Activated naive CD4-positive, alpha-beta T cell treated with anti-CD3 and anti-CD28 coated beads, Interleukin-2, amount 50 U/mL, for 72 hours (primary cell): ENCODE measurements at places on chromosomes 3 and 15.

DNA sequence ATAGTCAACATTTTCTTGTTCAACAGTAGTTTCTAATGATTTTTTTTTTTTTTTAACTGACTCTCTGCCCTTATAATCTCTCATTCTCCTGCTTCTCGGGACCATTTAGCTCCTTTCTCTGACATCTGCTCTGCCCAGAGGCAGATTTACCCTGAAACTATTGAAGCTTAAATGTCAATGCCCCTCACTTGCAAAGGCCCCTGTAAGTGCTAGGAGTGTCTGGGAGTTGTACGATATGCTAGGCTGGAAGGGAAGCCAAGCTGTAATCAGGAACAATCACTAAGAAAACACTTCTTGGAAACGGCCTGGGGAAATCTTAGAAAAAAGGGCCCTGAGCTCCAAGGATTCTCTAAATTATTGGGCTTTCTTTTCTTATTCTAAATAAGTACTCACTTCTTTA is 5.8 kb upstream of the PLOD2 start:
- DNase-seq = no peak

GRCh38 chr15:88828791-88829190 is 25.6 kb downstream of the ACAN start:
- no peak for DNase-seq

DNA sequence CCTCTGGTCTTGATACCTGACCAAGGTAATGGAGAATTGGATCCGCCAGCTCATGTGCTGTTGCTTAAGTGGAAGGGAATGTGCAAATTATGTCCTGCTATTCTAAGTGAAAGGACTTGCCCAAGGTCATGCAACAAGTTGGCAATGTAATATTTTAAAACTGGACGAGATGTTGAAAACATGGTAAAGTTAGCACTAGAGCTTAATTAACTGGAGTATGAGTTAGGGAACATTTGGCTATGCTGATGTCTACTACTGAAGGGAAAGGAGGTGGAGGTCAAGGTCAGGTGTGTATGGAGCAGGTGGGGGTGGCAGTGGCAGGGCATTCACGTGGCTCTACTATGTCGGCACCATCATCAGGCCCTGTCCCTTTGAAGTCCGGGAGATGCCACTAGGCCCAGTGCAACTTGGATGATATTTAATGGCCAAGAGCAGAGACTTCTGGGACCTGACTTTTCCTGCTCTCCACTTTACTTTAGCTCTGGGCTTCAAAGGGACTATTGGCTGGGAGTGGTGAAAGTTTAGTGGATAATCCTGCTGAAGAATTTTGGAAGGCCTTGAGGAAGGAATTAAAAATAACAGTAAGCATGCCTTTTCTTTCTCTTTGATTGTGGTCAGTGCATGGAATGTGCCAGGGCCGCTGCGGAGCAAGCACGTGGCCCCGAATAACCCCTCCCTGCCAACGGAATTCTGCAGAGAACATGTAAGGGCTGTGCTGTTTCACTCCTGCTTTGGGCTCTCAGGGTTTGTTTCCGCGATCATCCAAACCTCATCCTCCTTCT is 14.9 kb downstream of the SMAD3 start:
- DNase-seq = no peak

DNA sequence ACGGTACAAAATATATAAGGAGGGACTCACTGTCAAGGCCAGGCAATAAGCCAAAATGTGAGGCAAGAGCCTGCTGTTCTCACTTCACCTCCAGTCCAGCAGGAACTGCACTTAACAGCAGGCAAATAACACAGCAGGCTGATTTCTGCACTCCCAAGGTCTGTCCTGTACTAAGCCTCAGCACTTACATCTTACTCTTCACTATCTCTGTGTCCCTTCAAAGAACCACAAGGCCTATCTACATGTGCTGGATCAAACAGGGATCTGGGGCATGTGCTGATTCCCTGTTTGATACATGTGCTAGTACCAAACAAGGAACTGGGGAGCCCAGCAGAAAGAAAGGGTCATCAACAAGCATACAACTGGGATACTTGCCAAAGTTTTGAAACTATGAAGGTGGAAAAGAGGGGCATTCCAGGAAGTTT is 22.2 kb downstream of the UACA start:
- DNase-seq = no peak

GRCh38 chr15:39699516-39700374 is 82.9 kb downstream of the FSIP1 start:
- DNase-seq = no peak

GRCh38 chr15:39345176-39345575 is 235.7 kb upstream of the THBS1 start:
- DNase-seq = no peak

DNA sequence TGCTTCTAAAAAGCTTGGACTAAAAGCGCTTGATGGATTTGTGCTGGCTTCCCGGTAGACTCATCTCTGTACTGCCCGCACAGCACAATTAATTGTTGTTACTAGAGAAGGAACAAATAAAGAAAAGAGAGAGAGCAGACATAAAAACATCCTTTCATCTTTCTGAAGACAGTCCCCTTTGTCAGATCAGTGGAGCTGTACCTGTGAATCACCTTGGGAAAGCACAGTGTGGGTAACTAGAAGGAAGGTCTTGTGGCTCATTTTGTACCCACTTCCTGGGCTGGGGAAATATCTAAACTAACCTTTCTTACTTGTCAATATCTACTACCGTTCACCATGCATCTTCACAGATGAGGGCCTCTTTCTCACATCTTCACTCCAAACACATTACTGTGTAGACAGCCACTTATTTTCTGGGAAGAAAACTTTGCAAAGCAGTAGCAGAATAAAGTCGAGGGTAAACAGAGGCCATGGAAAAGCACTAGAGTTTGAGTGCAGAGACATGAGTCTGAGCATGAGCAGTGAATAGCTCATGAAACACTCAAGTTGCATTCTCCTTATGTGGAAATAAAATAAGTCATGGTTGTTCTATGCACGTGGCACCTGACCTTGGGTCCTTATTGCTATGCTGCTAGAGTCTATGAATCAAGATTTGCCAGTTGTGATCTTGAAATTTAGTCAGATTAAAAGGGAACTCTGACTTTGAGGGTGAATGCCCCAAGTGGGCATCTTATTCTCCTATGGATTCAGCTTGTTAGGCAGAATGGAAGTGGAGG is 169.3 kb downstream of the LPP start:
- DNase-seq = peak; percentile 59

- no peak for DNase-seq
Observed at GRCh38 chr15:25799906-25800700, 63.0 kb downstream of the ATP10A start.

GRCh38 chr3:42684632-42685362 is 540 bp upstream of the KLHL40 start:
- no peak for DNase-seq

GRCh38 chr15:44620081-44620480 is 43.4 kb downstream of the SPG11 start:
- no peak for DNase-seq

DNA sequence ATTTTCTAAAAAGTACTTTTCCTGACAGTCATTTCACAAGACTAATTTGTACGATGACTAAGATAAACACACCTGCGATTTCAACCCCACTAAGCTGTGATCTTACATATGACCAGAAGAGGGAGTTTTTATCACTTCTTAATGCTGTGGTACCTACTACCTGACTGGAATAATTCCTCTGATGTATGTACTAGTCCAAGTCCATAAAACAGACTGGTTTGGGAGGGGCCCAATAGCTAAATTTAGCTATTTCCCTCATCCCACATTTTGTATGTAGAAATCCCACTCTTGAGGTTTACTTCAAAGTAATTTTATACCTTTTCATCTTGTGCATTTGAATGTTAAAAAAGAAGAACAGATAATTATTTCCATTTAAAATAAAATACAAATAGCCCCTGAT is 49.7 kb upstream of the SCAANT1 start:
- DNase-seq = no peak

- DNase-seq = no peak
Observed at GRCh38 chr15:65399997-65400396, 22.2 kb upstream of the IGDCC3 start.

DNA sequence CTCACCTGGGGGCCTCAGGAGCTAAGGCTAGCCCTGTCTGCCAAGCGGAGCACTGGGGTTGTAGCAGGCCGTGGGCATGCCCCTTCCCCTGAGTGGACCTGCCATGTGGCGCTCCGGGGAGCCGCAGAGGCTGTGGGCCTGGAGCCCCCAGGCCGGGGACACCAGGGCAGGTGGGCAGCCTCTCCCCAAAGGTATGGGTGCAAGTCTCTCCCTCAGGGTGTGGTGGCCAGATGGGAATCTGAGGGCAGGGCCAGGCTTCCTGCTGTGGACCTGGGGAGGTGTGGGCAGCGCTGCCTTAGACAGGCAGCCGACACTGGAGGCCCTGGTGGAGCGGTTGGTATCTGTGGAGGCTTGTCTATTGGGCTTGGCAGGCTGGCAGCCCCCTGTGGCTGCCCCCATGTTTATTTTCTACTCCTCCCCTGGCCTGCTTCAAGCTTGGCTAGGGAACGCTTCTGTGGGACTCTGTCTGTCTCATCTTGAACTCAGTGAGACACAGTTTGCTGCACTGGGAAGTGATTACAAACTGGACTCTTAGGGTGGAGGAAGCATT is 5.9 kb downstream of the ACVR2B start:
- DNase-seq = no peak

DNA sequence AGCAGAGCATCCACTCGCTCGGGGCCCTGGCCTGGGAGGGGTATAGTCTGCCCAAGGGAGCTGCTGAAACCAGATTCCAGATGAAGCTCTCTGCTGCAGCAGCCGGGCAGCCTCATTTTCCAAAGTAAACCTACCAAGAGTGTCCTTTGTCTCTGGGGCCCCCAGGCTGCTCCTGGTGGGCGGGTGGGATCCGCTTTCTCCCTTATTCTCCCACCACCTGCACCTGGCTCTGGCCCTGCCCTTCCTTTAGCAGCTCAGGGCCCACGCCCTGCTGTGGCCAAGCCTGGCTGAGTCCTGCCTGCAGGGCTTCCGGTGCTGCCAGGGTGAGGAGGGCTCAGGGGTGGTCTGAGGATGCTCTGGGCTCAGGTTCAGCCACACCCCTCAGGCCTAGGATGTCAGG is 13.0 kb downstream of the SCN5A start:
- DNase-seq = no peak

DNA sequence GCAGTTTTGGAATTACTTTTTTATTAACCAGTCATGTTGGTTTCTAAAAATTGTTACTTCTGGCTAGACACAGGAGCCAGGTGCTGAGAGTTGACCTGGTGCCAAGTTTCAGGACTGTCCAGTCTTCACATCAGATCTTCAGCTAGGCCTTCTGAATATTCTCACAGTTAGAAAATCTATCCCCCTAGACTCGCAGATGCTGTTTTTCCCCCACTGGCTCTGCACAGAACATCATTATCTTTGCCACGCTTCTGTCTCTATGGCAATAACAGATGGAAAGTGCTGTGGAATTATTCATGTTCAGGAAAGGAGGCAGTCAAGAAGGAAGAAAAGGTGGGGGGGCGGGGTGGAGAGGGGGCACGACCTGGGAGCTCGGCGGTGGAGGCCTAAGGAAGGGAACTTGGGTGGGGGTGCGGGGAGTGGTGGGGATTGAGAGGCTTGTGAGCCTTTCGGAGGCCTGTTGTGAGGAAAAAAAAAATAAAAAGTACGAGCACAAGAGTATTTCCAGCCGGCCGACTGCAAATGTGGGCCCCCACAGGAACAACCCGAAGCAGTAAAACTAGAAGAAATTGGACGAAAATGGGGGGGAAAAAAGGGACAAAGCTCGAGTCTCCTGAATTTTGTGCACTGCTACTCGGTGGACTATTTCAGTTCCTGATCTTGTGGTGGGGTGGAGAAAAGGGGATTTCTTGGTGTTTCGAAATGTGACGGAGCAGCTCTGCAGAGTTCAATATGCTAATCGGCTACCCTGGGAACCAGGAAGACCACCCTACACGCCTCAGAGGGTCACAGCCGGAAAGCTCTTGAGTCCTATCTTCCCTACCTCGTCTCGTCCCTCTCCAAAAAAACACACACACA is 1.5 kb upstream of the SKIL start:
- DNase-seq = no peak

DNA sequence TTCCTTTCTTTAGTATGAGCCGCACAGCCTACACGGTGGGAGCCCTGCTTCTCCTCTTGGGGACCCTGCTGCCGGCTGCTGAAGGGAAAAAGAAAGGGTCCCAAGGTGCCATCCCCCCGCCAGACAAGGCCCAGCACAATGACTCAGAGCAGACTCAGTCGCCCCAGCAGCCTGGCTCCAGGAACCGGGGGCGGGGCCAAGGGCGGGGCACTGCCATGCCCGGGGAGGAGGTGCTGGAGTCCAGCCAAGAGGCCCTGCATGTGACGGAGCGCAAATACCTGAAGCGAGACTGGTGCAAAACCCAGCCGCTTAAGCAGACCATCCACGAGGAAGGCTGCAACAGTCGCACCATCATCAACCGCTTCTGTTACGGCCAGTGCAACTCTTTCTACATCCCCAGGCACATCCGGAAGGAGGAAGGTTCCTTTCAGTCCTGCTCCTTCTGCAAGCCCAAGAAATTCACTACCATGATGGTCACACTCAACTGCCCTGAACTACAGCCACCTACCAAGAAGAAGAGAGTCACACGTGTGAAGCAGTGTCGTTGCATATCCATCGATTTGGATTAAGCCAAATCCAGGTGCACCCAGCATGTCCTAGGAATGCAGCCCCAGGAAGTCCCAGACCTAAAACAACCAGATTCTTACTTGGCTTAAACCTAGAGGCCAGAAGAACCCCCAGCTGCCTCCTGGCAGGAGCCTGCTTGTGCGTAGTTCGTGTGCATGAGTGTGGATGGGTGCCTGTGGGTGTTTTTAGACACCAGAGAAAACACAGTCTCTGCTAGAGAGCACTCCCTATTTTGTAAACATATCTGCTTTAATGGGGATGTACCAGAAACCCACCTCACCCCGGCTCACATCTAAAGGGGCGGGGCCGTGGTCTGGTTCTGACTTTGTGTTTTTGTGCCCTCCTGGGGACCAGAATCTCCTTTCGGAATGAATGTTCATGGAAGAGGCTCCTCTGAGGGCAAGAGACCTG is 13.2 kb downstream of the GREM1 start:
- DNase-seq = no peak

- no peak for DNase-seq
Observed at GRCh38 chr3:190385731-190386688, 2.0 kb upstream of the CLDN16 start.

DNA sequence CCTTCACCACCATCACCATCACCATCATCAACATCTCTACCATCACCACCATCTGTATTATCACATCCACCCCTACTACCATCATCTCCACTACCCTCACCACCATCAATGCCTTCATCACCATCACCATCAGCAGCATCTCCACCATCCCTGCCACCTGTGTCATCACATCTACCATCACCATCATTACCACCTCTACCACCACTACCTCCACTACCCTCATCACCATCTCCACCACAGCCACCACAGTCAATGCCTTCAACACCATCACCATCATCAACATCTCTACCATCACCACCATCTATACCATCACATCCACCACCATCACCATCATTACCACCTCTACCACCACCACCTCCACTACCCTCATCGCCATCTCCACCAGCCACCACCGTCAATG is 196.7 kb downstream of the SHQ1 start:
- DNase-seq = no peak

- DNase-seq = peak; percentile 23
Observed at GRCh38 chr3:194730365-194730764, 44.7 kb downstream of the FAM43A start.

GRCh38 chr3:83461411-83461810 is 1497.4 kb upstream of the CADM2 start:
- DNase-seq = no peak

- peak; percentile 80 for DNase-seq
Observed at GRCh38 chr15:60720493-60721256, 241.7 kb upstream of the ICE2 start.
